NCI-H146 (cell line): ENCODE measurements at places on chromosomes 6 and 20.

DNA sequence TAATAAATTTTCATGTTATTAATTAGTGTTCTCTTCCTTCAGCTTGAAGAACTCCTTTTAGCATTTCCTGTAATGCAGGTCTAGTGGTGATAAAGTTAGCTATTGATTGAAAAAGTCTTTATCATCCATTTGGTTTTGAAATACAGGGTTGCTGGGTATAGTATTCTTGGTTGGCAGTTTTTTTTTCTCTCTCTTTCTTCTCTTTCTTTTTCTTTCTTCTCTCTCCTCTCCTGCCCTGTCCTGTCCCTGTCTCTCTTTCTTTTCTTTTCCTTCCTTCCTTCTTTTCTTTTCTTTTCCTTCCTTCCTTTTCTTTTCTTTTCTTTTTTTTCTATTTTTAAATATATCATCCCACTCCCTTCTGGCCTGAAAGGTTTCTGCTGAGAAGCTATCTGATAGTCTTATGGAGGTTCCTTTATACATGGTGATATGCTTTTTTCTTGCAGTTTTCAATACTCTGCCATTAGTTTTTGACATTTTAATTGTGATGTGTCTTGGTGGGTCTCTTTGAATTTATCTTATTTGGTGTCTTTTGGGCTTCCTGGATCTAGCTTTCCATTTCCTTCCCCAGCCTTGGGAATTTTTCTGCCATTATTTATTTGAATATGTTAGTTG, 55.4 kb downstream of the CDC5L start:
- DNase-seq: no peak

GRCh38 chr6:139882977-139883728, 508.7 kb upstream of the CITED2 start:
- DNase-seq: peak; percentile 29

- no peak for DNase-seq
Measured at GRCh38 chr6:9623985-9624384, 790.9 kb downstream of the TFAP2A start.

- no peak for DNase-seq
Measured at GRCh38 chr6:101826678-101827077, 433.2 kb downstream of the GRIK2 start.

- DNase-seq: no peak
Measured at GRCh38 chr6:11434565-11435326, 102.8 kb upstream of the TMEM170B start.

DNA sequence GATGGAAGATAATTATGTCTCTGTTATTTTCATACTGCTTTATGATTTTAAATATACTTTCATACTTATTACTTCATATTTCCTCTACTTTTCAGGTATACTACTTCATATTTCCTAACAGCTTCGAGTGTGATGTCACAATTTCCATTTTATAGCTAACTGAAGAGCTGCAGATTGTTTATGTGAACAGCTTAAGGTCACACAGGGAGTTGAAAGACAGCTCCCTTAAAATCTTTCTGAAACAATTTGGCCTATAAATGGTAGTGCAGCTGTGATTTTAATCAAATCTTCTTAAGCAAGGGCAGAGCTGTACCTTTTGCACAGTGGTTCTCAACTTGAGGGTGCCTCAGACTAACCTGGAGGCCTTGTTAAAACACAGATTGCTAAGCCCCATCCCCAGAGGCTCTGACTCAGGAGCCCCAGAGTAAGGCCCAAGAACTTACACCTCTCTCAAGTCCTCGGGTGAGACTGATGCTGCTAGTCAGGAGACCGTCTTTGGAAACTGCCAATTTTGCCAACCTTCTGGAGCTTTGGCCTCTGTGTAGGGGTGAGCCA, 347.0 kb upstream of the HSF2 start:
- DNase-seq: no peak

GRCh38 chr20:37355252-37356180, 9.6 kb downstream of the SRC start:
- DNase-seq: no peak

DNA sequence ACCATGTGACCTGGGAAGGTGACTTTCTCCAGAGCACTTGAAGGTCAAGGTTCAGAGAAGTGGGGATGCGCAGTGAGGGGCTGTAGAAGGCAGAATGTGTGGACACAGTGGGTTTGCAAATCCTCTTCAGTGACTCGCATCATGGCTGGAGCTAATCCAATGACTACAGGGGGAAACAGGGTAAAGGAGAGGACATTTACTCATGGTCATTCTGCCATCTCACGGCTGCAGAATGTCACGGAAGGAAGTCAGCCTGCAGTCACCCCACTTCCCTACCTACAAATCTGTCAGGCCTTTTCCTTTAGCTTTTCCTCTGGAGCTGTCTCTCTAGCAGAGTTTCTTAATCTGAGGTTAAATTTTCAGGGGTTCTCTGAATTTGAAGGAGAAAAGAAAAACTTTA, 337.6 kb downstream of the CDC5L start:
- no peak for DNase-seq

DNA sequence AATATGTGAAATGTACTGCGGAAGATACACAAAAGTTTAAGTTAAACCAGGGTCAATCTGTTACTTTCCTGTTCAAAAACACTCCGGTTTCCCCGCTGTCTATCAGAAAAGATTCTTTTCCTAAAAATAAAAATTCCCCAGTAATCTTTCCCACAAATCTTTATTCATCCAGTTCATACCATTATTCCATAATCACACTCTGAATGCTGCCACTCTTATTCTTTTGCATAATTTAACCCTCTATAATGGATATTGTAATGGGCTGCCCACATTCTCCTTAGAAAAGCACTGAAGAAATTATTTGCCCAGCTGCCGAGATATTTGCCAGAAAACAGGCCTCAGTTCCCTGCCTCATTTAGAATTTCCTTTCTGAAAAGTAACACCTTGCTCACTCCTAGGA, 68.6 kb downstream of the EPHA7 start:
- peak; percentile 65 for DNase-seq
